ENCODE measurements at places on chromosomes 12 and 14.

DNA sequence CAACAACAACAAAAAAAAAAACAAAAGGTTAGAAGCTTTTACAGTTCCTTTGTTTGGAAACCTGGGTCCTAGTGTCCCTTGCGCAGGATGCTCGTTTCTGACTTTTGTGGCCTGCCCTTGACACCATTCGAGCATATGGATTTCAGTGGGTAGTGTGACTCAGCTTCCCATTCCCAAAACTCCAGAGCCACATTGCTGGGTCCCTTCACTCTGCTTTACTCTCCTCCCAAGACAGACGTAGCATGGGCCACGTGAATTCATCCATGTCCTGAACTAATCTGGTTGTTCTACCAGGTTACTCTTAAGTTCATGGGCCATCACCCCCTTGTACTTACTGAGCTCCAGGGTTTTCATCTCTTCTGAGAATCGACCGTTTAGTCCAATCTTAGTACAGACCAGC lies 68.0 kb upstream of the MAX start:
- DNase-seq: no peak

- no peak for DNase-seq
These were observed 857.1 kb downstream of the AACS start for GRCh38 chr12:125922330-125922729.

DNA sequence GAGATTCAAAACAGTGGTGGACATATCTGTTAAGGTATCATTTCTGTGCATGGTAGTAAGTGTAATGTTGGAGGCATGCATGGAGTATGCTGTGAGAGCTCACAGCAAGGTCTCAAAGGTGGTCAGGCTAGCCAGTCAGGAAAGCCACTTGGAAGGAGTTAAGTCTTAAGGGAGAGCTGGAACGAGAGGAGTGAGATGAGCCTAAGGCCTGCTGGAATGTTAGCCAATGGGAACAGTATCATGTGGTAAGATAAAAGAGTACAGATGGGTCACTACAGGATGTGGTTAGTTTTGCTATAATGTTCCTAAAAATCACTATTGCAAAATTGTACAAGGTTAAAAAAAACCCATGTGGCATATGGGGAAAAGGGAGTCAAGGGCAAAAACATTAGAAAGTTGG lies 311.7 kb upstream of the E2F7 start:
- DNase-seq: no peak

GRCh38 chr14:55807053-55807880 lies 227.3 kb downstream of the KTN1 start:
- DNase-seq: peak; percentile 63

- DNase-seq: no peak
These were observed 272.8 kb downstream of the AKAP6 start for GRCh38 chr14:32601906-32602305.

- DNase-seq: no peak
These were observed 12.8 kb upstream of the FBRSL1 start for GRCh38 chr12:132477017-132477702.

DNA sequence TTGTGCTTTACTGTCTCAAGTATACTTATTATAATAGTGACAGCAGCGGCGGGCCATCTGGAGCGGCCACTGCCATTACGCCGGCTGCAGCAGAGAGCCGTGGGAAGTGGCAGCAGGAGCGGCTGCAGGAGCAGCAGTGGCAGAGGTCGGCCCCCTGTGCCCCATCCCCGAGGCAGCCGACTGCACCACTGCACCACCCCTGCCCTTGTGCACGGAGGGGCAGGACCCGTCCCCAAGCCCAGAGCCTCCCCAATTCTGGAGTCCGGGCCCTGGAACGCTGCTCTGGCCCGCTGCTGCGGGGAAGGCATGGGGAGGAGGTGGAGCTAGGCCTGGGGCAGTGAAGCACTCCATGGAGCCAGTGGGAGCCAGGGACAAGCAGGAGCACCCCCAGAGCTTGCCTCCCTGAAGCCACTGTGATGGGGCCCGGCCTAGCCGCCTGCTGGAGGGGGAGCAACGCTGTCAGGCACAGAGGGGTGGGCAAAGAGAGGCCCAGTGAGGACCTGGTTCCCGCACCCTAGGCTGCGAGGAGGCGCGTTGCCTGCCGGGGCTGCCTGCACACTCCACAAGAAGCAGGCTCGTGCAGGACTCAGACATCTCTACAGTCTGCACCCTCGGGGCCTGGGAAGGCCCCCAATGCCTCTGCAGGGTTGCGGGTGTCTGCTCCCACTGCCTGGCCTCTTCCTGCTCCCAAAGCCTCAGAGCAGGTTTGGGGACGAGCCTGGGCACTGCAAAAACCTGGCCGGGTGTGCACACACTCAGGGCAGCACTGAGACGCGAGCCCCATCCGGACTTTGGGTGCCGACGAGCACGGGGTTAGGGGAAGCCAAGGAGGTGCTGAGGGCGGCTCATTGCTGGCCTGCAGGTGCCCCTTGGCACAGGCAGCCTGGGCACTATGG lies 74.2 kb upstream of the RASSF8 start:
- no peak for DNase-seq

DNA sequence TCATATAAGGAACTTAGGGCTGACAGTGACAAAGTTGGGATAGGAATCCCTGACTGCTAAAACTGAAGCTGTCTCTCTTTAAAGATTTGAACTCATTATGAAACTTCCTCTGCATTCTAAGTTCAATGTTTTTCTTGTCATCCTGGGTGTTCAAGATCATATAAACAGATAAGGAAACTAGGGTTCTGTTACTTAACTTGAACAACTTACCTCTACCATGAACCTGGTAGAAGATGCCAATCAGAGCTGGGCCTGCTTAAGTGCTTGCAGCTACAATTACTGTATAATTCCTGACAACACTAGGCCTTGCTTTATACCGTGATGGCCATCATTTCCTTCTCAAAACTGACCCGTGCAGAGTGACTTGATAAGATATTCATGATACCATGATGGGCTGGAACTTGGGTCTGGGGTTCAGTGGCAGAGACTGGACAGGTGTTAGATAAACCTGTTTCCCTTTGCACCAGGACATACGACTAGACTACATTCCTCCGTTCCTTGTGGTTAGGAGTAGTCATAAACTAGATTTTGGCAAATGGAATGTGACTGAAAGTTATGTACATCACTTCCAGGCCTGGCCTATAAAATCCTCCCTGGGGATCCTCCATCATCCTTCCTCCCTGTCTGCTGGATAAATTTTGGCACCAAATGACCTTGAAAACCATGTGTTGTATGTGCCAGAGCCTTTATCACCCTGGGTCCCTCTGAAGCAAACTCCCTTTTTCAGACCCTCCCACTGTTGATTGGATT lies 172.2 kb upstream of the PRICKLE1 start:
- DNase-seq: no peak

- no peak for DNase-seq
These were observed 410.1 kb downstream of the NAV3 start for GRCh38 chr12:78240827-78241226.

- DNase-seq: no peak
These were observed 283.0 kb downstream of the ACSS3 start for GRCh38 chr12:81360916-81361315.

GRCh38 chr12:1927051-1927680 lies 8.7 kb upstream of the CACNA2D4 start:
- DNase-seq: no peak

GRCh38 chr12:13959131-13959723 lies 22.2 kb downstream of the GRIN2B start:
- DNase-seq: no peak

DNA sequence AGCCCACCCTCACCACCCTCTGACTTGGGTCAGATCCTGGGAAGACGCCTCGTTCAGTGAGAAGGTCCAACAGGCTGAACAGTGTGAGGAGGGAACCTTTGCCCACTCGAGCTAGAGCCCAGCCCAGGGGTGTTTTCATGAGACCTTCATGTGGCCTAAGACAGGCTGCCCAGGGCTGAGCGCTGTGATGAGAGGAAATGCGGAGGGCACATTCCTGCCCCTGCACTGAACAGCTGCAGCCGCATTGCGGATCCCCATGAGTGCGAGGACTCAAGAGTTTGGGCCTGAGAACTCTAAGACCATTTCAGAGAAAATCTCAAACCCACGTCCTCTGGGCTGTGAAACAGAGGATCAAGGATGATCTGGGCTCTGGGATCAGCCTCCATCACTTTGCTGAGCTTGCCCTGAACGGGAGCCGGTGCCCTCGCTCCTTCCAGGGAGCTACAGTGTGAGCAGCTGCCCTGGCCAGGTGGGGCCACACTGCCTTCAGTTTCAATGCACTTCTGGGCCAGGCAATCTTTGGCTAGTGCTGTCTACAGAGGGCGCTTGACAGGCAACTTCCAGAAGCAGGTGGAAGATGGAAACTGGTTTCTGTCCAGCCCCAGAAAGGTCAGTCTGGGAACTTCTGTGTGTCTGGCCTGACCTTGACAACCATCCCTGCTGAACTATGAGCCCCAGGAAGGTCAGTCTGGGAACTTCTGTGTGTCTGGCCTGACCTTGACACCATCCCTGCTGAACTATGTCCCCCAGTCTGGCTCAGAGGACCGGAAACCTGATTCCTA lies 43.5 kb upstream of the P2RX7 start:
- no peak for DNase-seq

DNA sequence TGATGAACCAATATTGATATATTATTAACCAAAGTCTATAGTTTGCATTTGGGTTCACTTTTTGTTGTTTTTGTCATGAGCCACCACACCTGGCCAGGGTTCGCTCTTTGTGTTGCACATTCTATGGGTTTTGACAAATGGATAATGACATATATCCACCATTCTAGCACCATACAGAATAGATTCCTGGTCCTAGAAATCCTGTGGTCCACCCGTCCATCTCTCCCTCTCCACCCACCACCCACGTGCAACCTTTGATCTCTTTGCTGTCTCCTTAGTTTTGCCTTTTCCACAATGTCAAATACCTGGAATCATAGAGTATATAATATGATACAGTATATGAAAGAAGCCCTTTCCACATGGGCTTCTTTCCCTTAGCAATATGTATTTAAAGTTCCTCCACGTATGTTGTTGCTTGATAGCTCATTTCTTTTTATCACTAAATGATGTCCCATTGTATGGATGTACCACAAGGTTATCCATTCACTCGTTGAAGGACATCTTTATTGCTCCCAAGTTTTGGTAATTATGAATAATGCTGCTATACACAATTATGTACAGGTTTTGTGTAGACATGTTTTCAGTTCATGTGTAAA lies 7.4 kb downstream of the RPL6 start:
- no peak for DNase-seq

DNA sequence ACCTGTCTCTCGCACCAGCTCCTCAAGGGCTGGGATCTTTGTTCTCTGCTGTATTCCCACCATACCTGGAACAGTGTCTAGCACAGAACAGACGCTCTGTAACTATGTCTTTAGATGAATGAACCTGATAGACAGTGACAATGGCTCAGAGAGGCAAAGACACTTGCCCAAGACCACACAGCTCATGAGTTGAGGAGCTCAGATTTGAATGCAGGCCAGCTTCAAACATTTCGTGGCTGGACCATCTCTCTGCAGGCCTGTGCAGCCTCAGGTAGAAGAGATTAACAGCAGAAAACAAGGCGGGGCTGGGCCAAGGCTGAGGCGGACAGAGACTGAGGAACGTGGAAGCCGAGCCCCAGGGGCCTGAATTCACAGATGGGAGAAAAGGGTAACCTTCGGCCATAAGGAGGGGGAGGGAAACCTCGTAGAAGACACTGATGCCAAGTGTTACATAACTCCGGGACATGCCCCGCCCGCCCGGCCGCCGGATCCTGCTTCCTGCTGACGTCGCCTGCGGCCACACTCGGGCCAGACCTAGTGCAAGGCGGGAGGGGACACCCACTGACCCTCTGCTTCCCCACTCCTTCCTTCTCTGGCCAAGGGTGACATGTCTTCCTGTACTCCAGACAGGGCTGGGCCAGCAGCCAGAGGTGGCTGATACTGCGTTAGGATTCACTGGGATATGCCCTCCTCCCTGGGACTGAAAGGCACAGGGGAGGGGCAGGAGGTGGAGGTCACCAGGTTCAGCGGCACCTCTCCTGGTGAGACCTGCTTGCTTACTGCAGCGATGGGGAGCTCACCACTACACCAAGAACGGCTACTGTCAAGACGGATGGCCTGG lies 86.8 kb downstream of the RFLNA start:
- DNase-seq: no peak

- no peak for DNase-seq
These were observed 360.8 kb downstream of the CCDC91 start for GRCh38 chr12:28550757-28551704.

DNA sequence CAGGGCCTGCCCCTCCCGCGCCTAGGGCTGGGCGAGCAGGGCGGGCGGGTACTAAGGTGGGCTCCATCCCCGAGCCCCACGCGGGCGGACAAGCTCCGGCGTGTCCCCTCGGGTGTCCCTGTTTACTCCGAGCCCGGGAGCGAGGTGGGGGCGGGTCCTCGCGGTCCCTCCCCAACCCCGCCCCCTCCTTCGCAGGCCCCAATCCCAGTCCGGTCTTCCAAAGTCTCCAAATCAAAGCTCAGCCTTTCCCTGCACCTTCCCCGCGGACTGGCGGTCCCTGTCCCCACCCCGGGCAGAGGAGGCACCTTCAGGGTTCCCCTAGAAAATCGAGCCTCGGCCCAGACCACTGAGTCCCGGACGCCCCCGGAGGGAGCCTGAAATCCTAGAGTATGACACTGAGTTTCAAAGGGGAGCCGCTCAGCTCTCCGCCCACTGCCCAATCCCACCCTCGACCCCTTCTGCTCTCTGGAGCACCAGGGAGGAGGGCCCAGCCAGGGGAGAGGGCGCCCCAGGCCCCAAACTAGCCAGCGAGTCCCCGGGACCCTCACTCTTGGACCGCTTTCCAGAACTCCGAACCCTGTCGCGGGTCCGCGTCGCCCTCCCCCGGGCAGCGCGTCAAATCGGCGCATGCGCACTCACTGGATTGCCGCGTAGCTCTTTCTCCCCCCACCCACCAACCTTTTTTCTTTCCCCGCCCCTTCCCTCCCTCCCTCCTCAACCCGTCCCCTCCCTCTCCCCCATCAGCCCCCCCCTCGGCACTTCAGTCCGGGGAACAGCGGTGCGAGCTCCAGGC lies at the start of gene LRP1:
Gene LRP1, plus strand, starts transcription at position 758 of the 793 bp plus-strand sequence. CDS start 482 bp downstream, outside the sequence.
- peak; percentile 69 for DNase-seq

- DNase-seq: no peak
These were observed 32.0 kb upstream of the CDKN3 start for GRCh38 chr14:54364555-54365415.

DNA sequence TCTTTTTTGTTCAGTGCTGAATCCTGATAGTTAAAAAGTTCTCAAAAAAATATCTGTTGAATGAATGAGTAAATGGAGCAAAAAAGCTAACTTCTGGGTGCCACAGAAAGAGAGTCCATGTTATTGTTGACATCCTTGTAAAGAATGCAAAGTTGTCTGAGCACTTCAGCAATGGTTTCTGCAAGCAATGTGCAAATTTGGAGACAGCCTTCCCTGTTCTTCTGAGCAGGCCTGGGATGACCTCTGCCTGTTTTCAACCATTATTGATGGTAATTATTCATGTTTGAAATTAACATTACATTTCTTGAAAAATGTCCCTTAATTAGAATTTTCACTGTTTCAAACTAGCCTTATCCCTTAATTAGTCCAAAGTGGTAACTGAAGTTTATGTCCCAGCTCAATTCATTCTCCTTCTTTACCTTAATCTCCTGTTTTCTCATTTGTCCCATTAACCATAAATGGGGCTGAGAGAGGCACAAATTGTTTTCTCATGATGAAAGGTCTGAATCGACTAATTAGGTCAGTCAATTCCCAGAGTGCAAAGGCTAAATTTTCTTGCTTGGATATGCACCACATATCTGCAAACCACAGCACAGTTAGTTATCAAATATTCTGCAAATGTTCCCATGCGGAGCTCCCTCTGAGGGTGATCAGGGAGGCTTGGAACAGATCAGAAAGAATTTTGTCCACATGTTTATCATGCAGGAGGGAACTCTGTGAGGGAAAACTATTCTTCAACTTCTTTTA lies 139.4 kb upstream of the KRR1 start:
- DNase-seq: no peak

- DNase-seq: peak; percentile 41
These were observed 12.2 kb downstream of the GPR84 start for GRCh38 chr12:54352022-54352531.
